ENCODE measurements at places on chromosomes 5 and 9.

DNA sequence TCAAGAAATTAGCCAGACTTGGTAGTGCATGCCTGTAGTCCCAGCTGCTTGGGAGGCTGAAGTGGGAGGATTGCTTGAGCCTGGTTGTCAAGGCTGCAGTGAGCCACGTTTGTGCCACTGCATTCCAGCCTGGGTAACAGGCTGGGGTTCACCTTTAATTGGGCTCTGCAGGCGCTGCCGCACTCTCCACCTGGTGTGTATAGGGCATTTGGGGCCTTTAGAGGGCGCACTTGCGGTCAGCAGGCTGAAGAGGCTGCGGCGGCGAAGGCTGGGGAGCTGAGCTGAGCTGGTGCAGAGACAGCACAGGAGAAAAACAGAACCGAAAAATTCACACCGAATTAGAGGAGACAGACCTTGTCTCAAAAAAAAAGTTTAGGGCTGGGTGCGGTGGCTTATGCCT lies 31.2 kb downstream of the CDK7 start:
- DNase-seq: no peak

DNA sequence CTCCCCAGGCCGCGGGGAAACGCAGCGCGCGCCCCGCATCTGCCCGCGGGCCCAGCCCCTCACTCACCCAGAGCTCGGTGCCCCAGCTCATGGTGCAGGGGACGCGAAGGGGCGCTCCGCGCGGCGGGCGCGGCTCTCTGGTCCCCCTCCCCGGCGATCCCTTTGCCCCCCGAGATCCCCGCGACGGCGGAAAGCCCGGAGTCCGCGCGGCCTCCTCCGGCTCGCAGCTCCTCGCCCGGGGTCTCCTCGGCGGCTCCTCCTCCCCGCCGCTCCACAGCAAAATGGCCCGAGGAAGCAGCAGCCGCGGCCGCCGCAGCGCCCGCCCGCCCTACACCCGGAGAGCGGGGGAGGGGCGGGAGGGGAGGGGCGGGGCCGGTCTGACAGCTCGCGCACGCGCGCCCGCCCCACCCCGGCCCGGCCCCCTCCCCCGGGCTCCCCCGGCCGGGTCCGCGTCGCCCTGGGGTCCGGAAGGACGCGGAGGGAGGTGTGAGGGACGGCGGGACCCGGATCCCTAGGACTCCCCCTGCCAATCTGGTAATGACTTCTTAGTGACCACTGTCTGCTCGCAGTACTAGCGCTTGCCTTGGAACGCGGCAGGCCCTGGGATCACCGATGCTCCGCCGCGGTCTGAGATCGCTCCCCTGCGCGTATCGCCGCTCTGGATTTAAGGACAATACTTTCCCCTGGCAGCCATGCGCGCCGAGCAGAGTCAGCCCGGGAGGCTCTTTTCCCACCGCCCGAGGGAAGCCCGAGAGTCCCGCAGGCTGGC lies at the start of gene FNBP1:
Gene FNBP1 (minus strand): TSS at position 305 of the 769 bp plus-strand sequence. CDS start 214 bp downstream, at position 91.
- DNase-seq: no peak

DNA sequence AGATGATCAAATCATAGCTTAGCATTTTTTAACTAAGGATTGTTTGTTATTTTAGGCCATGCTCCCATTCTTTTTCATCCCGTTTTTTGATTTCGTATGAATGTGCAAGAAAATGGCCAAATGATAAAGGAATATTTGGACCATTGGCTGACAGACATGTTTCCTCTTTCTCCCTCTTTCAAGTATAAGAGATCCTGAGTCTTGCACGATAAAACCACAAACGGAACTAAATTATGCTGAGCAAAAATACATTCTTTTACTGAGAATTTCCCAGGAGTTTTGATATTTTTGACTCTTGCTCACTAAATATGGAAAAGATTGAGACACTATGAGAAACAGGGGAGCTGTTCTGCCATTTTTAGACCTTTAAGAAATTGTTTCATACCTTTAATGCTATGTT lies 90.4 kb upstream of the KLF9 start:
- DNase-seq: no peak

DNA sequence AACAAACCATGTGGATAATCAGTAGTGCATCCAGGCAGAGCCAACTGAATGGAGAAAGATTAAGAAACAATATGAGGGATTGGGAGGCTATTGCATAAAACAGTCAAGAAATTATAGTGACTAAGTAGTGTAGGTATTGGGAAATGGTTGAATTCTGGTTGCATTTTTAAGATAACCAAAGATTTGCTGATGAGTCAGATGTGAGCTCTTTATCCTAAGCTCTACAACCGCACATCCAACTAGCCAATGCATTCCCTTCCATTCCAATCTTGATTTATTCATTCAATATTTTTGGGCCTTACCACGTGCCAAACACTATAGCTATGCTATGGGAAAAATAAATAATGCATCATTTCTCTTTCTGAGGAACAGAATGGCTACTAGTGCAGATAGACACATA lies 524.5 kb upstream of the RGMB start:
- no peak for DNase-seq

DNA sequence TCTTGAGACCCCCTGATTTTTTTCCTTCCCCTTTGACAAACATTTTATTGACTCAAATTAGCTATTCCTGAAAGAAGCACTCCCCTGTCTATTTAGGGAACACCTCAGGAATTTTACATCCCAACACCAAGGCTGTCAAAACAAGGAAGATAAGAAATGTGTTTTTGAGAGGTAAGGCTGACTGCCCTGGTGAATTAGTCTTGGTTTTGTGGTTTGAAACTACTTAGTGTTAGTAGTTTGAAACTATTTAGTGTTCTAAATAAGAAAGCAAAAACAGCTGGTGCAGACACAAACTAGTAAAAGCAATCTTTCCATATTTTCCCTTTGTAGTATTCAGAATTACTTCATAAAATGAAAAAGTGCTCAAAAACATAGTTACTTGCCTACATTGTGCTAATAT lies 120.7 kb downstream of the PCSK1 start:
- DNase-seq: no peak

GRCh38 chr9:4832786-4833579 lies 40.2 kb downstream of the RCL1 start:
- DNase-seq: no peak

GRCh38 chr5:147949711-147950573 lies 43.6 kb upstream of the C5orf46 start:
- DNase-seq: no peak

DNA sequence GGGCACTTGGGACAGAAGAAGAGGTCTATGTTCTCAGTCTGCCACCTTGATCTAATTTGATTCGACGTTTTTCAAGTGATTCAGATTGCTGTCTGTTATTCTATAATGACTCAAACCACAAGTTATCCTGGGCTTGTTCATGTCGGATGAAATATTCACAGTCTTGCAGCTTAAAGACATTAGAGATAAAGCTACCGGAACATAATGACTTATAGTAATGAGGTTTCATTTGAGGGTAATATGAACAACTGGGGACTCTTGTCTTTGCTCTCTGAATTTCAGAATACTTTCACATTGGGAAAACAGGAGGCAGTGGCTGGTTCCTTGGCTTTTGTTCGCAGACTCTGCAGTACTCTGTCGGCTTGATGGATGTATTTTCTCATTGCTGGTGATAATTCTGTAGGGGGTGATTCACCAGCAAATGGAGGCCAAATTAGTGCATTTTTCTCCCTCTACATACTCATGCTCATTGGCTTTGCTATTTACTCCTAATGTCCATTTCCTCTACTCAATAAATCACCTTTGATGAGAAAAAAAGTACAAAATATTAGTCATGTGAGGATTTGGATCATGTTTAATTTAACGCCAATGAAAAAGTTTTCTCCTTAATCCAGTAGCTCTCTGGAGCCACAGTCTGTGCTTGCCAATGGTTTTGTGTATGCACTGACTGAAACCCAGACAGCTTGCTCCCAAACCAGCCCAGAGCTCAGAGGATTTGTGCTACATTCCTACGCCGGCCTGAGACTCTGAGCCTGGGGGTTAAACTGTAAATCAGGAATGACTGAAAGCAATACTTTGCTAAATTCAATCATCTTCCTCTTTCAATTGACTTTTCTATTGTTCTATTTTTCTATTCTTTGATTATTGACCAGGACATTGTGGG lies 154.7 kb upstream of the ANKH start:
- no peak for DNase-seq

- DNase-seq: no peak
These were observed 22.4 kb upstream of the ANGPTL2 start for GRCh38 chr9:127144670-127145445.

- no peak for DNase-seq
These were observed 85.4 kb downstream of the HSD17B4 start for GRCh38 chr5:119537704-119538103.

- DNase-seq: no peak
These were observed 22.7 kb upstream of the UGCG start for GRCh38 chr9:111873901-111874300.

DNA sequence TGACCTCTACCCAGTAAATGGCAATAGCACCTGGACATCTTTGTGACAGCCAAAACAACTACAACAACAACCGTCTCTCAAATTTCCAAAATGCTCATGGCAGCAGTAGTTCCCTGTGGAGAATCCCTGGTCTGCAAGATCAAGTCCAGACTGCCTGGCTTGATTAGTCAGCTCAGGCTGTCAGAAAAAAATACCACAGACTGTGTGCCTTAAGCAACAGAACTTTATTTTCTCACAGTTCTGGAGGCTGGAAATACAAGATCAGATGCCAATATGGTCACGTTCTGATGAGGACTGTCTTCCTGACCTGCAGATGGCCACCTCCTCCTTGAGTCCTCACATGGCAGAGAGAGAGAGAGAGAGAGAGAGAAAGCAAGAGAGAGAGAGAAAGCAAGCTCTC lies 52.3 kb upstream of the MOCS2 start:
- no peak for DNase-seq

DNA sequence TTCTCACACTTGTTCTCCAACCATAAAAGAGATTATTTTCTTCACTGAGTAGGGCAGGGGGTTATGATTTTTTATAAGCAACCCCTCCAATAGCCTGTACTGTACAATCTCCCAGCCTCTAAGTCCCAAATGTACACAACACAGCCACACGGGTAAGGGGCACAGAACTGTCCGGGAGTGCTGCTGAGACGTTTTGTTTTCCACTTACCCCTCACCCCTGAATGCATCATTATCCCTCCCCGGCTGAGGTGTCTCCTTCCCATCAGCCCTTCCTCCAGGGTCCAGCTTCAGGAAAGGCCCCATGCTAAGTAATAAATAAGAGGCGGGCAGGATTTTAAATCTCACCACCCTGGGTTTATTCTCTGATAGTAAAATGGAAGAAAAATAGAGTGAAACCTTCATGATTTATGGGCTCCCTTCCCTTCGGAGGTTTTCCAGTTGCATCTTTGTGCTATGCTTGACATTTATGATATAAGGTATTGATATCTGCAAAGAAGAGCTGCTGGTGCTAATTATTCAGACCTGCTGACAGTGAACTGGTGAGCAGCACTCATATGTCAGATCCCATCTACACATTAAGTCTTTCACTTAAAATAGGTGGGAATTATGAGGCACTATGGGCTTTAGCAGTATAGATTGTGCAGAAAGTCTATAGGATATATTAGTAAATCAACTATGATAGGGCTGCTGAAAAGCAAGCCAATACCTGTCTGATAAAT lies 67.2 kb upstream of the MEGF10 start:
- no peak for DNase-seq

DNA sequence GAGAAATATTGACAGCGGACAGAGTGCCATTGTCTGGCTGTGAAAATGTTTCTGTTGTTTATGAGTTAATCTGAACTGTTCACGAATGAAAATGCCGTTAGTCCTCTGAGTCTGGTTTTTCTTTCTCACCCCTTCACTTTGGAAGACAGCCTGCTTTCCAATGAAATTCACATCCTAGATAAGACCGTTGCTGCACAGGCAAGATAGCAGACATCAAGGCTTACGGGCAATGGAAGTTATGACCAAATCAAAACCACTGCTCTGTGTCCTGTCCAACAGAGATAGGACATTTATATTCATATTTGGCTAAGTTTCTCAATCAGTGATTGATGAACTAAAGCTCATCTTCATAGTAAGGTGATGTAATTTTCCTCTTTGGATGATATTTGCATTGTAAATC lies 180.0 kb upstream of the DMAC1 start:
- DNase-seq: no peak

DNA sequence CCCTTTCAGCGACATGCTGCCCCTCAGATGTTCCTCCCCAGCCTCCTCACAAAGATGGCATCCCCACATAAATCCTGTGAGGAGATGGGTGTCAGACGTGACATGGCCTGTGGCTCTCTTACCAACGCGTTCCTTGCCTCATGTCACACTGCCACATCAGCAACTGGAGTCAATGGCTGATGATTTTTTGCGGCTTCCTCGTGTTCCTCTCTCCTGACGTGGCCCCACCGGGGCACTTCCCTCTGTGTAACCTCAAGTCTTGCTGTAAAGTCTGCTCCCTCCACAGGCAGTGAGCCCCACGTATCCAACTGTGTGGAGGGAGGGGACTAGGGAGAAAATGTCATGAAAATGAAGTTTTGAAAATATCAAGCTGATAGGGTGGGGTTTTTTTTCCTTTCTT lies 53.2 kb upstream of the SHISAL2B start:
- DNase-seq: no peak

DNA sequence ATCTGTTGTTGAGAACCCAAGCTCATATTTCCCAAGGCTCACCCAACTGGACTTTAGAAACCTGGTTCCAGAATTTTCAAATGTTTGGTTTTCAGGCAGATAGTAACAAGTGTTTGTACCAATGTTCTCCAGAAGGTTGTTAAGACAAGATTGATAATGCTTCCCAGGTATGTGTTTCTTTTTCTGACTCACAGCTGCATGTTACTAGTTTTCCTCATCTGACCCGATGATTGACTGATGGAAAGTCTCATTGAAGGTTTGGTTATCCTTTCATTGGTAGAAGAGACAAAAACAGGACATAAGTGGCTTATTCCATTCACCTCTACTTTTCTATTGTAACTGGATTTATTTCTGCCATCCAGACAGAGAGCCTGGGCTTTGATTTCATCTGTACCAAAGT lies 10.4 kb downstream of the BASP1 start:
- DNase-seq: no peak

- no peak for DNase-seq
These were observed 56.2 kb upstream of the TNPO1 start for GRCh38 chr5:72760259-72760658.

DNA sequence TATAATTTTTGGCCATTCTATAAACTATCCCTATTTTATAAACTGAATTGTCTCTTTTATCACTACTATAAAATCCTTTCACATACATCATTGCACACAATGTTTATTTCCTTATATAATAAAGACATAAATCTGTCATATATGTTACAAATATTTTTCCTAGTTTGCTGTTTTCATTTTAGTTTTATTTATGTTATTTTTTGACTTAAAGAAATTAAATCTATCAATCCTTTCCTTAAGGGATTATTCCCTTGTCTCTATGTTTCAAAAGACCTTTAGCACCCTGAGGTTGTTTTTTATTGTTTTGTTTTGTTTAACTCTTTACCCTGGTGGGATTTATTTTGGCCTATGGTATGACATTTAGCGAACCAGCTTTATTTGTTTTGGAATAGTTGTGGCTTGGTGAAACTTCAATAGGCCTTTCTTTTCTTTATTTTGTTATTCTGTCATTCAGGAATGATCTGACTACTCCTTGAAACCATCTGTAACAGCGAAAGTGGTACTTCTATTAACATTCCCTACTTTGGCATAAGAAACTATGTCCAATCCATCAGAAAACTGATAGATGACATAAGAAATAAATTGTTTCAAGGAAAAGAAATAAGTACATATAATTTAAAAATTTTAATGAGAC lies 125.9 kb downstream of the CEP120 start:
- no peak for DNase-seq

Measured in vagina (tissue), 2 donors.